ENCODE measurements at places on chromosomes 11 and 22.

- DNase-seq = no peak
These were observed 64.0 kb downstream of the SCN3B start for GRCh38 chr11:123590296-123590912.

DNA sequence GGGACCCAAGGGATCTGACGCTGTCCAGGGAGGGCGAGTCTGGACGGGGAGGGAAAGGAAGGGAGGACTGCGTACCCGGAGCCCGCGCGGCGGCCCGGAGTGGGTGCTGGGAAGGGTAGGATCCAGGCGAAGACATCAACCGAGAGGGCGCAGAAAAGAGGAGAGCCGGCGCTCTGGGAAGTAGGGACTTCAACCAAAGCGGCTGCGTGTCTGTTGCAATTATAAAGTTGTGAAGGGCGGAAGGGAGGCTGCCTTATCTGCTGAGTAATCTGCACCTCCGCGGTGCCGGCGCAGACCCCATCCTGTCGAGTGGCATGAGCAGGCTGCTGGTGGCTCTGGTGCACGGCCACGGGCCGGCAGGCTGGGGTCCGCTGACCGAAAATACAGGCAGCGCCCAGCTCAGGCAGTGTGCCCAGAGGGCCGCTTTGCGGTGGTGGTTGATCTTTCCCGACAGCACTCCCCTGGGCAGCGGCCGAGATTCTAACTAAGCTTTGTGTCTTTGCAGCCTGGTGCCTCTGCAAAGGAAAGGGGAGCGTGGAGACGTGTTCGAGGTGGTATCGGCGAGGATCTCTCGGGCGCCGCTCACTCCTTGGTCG is 978 bp downstream of the C11orf87 start:
- no peak for DNase-seq

GRCh38 chr11:92511522-92512203 is 287.0 kb downstream of the FAT3 start:
- no peak for DNase-seq

GRCh38 chr11:69919659-69920344 is 100.6 kb upstream of the FGF3 start:
- no peak for DNase-seq

DNA sequence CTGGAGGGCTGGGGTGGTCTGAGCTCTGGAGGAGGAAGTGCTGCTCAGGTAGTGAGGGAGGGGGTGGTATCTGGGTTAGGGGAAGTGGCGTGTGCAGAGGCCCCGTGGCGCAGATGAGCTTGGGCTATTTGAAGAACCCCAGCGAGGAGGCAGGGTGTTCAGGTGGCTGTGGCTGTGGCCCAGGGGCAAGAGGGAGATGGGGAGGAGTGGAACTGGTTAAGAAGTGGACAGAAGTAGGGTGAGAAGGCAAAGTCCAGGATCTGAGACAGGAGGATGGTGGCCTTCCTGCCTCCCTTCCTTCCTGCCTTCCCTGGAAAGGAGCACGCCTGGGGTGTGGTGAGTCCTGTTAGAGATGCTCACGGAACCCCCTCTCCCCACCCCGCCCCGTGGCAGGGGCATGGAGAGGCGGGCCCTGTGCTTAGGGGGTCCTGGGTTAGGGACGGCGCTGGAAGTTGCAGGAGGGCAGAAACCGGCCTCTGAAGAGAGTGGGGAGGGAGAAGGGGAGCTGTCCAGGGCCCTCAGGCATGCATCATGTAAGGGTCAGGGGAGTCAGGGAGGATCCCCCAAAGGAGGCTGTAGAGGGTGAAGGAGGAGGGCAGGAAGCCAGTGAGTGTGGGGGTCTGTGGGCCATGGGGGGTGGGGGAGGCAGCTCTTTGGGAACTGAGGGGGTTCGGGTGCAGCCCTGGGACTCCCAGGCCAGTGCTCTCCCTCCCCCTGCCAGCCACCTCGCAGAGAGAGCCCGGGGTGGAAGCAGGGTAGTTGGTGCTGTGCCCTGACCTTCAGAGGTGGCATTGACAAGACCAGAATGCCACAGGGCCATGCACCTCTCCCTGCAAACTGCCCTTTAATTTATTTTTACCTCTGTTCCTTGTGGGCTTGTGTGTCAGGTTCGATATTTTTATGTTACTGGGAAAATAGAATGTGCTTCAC is 63.7 kb upstream of the PARVG start:
- DNase-seq = no peak

DNA sequence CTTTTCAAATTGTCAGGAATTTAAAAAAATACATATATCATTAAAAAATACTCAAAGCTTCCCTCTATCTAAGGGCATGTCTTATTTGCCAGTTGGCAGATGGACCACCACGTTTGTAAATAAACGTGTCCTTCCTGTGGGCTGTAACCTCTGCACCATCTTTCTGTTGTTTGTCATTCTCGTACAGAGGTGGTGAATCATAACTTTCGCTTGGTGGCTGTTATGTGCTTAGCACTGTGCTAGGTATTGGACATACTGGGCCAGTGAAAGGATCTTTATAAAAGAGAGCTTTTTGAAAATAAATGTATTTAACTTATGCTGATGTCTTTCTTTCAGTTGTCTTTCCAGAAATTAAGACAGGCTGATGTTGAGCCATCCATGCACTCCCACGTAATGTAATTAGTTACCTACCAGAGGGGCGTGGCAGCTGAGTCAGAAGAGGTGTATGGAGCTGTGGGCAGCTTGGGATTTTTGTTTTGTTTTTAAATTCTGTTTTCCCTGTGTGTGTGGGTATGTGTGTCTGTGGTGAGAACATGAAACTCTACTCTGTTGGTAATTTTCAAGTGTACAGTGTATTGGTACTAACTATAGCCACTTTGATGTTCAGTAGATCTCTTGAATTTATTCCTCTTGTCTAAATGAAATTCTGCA is 62.7 kb downstream of the TECTA start:
- no peak for DNase-seq

GRCh38 chr11:2989551-2989950 is 2.6 kb downstream of the NAP1L4 start:
- DNase-seq = no peak

DNA sequence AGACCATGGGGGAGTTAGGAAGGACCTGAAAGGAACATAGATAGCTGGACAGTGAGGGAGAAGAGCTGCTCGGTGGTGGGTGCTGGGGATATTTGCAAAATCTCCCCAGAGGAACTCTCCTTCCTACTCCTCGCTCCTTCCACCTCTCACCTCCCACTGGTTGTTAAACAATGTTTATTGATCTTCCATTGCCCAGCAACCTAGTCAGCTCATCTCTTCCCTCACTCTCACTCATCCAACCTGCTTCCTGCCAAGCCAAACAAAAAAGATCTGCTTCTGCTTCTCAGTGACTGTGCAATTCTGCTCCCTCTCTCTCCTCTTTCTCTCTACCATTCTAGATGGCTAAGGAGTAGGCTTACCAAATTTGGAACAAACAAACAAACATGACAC is 115.0 kb downstream of the SLC1A2 start:
- no peak for DNase-seq

GRCh38 chr11:112485280-112485679 is 224.6 kb upstream of the PLET1 start:
- no peak for DNase-seq

GRCh38 chr22:22180738-22181285 is 63.8 kb upstream of the VPREB1 start:
- DNase-seq = no peak

DNA sequence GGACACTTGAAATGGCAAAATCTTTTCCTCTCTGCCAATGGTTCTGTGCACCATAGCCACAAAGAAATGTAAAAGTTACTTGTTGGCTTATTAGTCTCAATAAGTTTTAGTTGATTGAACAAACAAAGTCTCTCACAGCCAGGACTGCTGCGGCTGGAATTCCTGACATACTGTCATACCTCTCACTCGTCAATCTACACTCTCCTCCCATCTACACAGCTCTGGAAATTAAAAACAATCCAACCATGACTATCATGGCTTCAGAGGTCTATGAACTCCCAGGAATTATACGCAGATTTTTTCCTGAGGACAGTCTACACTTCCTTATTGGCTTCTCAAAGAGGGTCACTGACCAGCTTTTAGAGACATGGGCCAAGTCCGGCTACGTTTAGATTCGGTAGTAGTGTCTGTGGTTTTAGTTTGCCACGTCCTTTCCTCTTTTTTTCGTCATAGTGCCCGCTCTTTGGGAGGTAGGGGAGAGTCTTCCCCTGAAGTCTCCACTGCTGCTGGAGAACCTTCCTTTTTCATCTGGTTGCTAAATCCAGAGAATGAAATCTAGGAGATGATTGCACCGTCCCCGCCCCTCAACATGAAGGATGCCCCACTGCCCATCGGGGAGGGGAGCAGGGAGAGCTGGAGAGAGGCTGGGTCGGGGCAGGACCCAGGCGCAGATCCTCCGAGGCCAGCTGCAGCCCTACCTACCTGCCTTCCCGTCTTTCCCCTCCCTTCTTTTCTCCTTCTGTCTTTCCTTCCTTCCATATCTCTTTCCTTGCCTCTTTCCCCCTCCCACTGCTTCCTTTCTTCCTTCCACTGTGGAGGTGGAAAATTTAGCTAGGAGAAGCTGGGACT is 1.0 kb upstream of the PLEKHB1 start:
- DNase-seq = no peak

GRCh38 chr11:19935507-19935906 is 222.9 kb downstream of the NAV2 start:
- no peak for DNase-seq

- no peak for DNase-seq
These were observed 28.4 kb downstream of the TMPRSS5 start for GRCh38 chr11:113677685-113678084.

- DNase-seq = no peak
These were observed at the start of gene TSKU for GRCh38 chr11:76783294-76783895. TSS of gene TSKU (plus strand) at chr11:76783356. CDS start at chr11:76795617, 12,261 bp downstream.

GRCh38 chr11:45859661-45860140 is 12.4 kb downstream of the CRY2 start:
- no peak for DNase-seq

DNA sequence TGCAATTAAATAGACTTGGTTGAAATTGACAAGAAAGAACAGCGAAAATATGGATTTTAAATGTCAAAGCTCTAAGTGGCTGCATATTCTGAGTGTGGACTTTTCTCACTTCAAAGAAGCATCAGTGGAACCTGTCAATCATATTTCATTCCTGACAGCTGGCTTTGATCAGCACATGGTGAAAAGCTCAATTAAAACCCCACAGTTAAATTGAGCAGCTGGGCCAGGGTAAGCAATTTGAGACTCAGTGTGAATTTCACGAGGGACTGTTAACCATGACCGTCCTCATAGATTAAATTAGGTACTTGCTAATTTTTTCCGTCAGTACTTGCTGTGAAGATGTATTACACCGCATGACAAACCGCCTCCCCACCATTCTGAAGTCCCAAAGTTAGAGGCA is 11.0 kb upstream of the OR10D3 start:
- DNase-seq = no peak

DNA sequence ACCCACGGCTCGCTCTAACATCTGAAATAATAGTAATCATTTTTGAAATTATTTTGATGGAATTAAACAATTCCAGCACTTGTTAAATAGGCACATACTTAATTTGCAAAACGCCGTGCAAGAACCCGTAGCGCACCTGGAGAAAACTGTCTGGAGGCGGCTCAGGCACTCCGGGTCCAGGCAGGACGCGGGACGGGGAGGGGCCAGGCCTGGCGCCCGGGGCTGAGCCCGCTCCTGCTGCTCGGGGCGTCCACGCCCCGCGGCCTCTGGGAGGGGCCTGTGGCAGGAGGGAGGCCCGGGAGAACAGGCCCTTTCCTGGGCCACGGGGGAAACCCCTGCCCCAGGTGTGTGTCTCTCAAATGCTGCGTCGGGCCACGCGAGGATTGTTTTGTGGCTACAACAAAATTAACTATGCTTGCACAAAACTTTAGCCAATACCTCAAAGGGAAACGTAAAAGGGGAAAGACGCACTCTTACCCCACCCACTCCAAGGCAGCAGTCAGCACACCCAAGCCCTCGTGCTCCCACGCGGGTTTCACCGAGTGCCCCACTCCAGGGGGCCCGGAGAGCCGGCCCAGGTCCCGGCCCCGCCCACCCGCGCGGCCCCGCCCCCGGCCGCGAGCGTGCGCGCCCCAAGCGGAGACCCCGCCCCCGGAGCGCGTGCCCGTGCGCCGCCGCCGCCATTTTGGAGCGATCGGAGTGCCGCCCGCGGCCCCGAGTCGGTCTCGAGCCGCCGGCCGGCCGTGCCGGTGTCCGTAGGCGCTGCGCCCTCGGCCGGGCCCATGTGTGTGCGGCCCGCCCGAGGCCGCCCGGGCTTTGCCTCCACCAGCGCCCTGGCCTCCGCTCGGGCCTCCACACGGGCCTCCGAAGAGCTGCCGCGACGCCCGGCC is at the start of gene PPP6R2:
Gene PPP6R2 (plus strand): TSS at position 677 of the 890 bp plus-strand sequence. CDS start 50,582 bp downstream, outside the sequence.
- peak; percentile 85 for DNase-seq

DNA sequence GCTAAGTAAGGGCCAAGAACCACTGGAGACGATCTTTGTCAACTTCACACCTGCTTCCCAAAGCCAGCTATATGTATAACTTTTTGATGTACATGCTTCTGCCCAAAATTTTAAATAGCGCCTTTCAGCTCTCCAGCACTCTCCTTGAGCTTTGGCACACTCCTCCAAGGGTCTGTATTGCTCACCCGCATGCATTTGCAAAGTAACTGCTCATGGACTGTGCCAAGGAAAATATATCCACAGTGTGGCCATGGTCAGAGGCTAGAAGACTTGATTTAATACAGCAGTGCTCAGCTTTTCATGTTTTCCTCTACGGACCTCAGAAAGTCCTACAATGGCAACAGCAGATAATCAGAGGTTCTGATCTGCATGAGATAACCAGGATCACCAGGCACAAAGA is 550.1 kb downstream of the SOX6 start:
- DNase-seq = no peak

GRCh38 chr11:6648501-6648900 is 7.1 kb downstream of the DCHS1 start:
- DNase-seq = no peak

DNA sequence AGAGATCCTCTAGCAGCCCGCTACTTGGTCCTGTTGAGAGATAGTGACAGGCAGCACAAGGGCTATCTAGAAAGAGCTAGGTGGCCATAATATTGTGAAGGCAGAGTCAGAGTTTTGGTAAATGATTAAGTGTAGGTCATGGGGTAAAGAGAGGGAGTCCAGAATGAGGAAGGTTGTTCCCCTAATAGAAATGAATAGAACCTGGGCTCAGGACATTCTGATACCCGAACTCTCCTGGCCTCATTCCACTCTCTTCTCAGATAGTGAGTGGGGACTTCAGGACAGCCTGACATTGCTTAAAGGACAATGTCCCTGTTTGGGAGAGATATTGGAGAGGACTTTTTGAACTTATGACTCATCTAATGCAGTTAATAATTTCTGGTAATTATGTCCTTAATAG is 20.6 kb downstream of the SLC5A1 start:
- DNase-seq = no peak

GRCh38 chr22:19114984-19115552 is 7.1 kb downstream of the DGCR2 start:
- no peak for DNase-seq

DNA sequence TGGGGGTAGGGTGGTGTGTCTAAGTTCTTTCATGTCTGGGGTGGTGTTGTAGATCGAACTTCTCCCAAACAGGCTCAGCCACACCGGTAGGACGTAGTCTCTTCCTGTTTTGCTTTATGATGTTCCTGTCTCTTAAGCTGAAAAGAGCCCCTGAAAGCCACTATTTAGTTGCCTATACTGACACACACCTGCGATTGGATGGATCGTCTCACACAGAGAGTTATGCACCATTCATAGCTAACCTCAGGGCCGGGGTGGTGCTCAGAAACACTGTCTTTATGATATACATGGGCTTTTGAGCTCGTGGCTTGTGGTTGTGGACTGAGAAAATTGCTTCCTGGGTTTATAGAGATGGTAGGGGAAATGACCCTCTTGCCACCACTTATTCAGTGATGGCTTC is 137.6 kb downstream of the TEAD1 start:
- DNase-seq = no peak
